Activated CD4-positive, alpha-beta T cell treated with anti-CD3 and anti-CD28 coated beads for 4 hours (primary cell): ENCODE measurements at places on chromosomes 6 and 20.

- no peak for DNase-seq
Observed at GRCh38 chr20:42093542-42094440, 475.6 kb upstream of the CHD6 start.

DNA sequence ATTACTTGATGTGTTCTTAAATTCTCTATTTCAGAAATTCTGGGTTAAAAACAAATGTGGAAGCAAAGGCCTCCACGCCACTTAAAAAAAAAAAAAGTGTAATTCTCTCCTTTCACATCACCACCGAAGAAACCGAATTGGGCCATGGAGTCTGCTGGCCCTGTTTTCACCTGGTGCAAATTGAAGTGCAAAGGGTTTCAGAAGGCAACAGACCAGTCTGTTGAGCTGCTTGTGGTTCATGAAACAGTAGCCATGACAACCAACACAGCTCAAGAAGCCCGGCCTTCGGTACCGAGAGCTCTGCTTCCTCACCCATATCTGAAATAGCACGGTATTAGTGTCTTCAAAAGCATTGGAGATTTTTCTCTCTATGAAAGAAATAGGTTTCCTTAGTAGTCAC is 63.1 kb downstream of the GMPR start:
- DNase-seq, result no peak

DNA sequence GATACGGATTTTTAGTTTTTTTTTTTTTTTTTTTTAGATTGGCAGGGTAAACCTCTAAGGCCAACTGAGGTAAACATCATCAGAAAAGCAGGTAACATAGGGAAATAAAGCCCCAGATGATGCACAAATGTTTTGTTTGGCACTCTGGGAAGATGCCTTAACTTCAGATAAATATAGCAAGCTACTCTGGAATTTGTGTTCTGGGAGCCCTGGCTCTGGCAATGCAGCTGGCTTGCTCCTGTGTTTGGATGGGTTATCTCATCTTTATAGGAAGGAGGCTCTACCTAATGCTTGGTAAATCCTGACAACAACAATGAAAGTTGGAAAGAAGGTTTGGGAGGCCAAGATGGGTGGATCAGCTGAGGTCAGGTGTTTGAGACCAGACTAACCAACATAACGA is 77.4 kb downstream of the GFOD1 start:
- no peak for DNase-seq

DNA sequence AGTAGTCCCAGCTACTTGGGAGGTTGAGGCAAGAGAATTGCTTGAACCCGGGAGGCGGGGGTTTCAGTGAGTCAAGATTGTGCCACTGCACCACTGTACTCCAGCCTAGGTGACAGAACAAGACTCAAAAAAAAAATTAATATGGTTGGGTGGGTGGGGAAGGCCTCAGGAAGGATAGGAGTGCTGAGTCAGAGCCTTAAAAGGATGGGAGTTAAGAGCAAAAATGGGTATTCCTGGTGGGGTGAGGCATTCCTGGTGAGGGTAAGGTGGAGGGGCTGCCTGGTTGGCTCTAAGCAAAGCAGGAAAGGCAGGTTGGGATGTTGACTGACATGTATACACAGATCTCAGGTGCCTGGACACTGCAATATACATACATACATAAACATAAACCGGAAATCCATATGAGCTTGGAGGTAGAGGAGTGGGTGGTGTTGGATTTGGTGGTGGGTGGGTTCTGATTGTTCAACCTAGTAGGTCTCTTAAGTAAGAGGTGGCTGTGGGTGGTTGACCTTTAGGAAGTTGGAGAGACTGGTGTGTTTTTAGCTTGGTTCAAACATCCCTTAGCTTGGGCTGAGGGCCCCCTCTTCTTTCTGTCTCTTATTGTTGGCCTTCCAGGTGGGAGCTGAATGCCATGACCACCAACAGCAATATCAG is 1.2 kb upstream of the RRP36 start:
- no peak for DNase-seq

GRCh38 chr6:7107578-7108195 is at the start of gene RREB1:
Gene RREB1, plus strand, starts transcription at chr6:7107961. Its CDS starts 73,951 bp downstream, at chr6:7181912.
- peak; percentile 52 for DNase-seq

DNA sequence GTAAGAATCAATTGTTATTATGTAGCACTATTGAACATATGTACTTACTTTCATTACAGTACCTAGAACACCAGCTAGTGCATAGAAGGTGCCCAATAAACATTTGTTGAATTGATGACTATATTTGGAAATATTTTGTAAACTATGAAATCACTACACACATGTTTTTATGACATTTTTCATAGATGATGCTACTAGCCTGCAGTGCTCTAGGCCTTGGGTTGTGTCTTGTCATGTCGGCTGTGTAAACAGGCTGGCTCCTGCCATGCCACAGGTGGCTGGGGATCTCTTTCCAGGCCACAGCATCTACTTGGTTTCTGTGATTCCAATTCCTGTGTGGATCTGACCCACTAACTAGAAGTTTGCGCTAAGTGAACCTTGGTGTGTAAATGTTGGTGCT is 43.3 kb upstream of the EDN1 start:
- no peak for DNase-seq

- DNase-seq, result no peak
Observed at GRCh38 chr20:62609279-62609720, 33.0 kb upstream of the SLCO4A1 start.

DNA sequence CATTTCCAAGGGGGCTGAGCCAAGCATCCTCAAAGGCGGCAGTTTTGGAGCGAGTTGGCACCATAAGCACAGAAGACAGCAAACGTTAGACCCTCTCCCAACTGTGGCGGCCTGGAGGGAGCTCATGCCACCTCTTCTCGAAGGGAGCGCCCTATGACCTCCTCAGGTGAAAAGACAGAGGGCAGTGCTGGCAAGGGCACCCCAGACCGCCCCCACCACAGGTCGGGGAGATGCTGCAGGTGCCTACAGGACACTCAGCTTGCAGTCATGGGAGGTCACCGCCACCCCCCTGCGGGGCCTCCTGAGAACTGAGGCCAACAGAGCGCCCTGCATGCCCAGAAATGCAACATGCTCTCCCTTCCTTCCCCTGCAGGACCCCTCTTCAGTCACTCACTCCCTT is 45.1 kb upstream of the BHLHE23 start:
- no peak for DNase-seq

GRCh38 chr20:62454904-62455636 is 20.7 kb downstream of the GATA5 start:
- no peak for DNase-seq

DNA sequence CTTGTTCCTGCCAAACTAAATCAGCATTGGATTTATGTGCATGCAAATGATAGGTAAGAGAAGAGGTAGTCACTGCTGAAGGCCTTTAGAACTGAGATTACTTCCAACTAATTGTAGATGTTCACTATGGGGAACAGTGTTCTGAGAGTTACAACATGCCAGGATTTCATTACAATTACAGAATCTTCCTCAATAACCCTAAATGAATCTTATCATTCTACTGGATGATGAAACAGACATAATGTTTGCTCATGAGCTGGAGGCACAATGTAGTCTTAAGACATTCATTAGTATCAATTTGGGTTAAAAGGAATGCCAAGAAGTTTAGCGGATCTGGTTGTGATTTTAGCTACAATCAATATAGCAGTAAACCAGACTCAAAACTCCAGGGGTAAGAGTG is 248.9 kb upstream of the THEMIS start:
- no peak for DNase-seq

- no peak for DNase-seq
Observed at GRCh38 chr6:15620611-15621010, 42.2 kb downstream of the DTNBP1 start.
